Pulmonary artery endothelial cell (primary cell): ENCODE measurements at places on chromosomes 2 and 18.
A peak's percentile ranks its signal among the peaks of the same experiment; 100 is the strongest.

- DNase-seq, result no peak
Observed at GRCh38 chr18:79490626-79491041, 94.9 kb downstream of the NFATC1 start.

DNA sequence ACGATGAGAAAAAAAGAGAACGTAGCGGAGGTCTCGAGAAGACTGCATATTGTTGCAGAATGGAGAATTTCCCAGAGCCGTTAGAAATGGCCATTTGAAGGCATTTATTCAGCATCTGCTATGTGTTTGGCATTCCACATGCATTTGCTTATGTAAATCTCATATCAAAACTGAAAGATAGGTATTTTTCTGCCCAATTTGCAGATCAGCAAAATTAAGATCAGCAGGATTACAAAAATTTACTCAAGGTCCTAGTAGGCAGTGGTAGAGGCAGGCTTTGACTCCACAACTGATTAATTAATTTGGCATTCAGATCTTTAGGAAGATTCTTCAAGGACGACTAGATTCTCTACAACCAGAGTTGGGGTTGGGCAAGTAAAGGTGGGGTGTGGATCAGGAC is 1.8 kb upstream of the E2F6 start:
- no peak for DNase-seq

DNA sequence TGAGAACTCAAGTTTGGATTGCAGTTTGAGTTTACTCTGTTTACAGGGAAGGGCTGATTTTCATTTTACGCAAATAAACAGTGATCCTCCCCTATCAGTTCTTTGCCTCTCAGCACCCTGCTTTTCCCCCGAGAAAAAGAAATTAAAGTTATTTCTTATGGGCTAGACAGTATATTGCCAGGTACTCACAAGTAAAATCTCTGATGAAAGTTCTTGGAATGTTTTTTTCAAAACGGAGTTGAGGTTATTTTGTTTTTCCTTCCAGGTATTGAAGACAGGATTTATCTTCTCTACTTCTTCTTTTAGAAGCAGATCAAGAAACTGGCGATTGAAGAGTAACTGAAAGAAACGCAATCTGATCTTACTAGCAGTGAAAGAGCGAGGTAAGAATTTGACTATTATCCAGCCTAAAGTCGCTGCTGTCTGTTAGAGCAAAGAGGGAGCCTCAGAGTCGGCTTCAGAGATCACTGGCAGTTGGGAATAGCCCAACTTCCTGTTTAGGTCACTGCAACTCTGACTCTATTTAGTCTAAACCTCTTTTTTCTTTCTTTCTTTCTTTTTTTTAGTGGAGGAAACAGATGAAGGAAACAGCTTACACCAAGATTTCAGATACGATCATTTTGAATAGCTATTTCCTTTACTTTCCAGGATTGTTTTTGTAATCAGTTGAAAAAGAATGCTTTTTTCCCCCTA is at the start of gene TFPI:
TSS of gene TFPI (minus strand) at position 425 of the 693 bp plus-strand sequence. CDS start 50,667 bp downstream, outside the sequence.
- DNase-seq, result peak; percentile 73

DNA sequence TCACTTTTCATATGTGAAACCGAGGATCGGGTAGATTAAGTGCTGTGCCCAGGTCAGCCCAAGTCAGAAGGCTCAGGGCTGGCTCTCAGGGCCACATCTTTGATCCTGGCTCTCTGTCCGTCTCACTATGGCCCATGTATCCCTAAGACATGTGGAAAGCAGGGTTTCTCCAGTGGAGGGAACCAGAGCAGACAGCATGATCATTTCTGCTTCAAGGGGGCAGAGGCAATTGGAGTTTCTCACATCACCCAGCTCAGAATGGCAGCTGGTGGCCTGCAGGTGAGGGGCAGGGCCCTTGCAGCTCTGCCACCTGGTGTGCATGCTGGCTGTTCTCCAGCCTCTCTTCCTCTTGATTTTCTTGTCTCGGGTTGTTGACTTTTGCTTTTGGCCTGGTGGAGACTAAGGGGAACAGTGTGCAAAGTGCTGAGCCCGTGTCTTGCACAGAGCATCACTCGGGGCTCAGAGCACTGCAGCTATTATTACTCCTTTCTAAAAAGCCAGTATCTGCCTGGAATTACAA is 27.0 kb downstream of the LDLRAD4 start:
- no peak for DNase-seq

DNA sequence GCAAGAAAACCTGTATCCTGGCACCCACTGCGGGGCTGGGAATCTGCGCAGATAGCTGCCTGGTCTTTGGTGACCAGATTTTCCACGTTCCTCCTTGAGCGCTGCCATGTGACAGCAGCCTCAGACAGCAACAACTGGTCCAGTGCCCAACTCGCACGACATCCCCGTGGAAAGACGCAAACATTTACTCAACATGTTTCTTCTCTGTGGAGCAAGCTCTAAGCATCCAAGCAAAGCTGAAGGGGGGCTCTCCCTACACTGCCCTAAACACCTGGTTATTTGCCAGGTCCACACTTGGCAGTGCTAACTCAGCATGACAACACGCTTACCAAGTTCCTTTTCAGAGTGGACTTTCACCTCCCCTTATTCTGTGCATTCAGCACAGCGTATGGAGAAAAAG is 11.3 kb downstream of the ZNF516 start:
- no peak for DNase-seq

- no peak for DNase-seq
Observed at GRCh38 chr18:9684881-9685614, 23.1 kb upstream of the RAB31 start.

DNA sequence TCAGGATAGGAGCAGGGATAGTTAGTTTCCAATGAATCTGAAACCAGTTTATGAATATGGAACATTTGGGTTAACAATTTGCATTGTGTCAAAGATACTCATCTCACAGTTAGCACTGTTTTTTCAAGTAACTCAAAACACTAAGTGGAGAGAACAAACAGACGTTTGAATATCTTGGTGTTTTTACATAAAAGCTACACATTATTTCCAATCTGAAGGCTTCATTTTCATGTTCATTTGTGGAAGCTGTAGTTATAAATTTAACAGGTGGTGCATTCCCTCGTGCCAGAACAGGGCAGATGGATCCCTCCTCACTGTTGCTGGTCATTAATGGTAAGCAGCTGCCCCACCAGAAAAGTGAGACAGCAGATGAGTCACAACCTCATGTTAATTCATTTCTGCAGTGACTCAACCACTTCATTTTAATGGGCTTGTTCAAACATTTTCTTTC is 286.9 kb downstream of the TMX3 start:
- DNase-seq, result peak; percentile 27

- DNase-seq, result no peak
Observed at GRCh38 chr18:41850781-41851180, 104.3 kb upstream of the PIK3C3 start.

GRCh38 chr2:200483729-200484198 is 26.1 kb downstream of the KCTD18 start:
- no peak for DNase-seq

DNA sequence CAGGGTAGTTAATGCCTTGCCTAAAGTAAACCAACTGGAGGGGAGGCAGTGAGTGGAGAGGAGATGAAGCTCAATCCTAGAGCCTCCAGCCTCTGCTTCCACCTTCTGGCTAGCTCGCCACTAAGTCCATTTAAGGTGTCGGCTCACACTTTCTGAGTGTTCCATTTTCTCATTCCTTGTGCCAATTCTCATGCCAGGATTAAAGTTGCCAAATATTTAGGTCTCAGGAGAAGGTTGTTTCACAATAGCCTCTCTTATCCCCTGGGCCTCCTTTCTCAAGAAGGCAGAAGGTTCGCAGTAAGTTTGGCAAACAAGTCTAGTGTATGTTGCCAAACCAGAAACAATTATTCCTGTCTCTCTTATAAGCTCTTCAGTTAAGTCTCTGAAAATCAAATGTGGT is 57.2 kb downstream of the TACR1 start:
- DNase-seq, result no peak

GRCh38 chr18:53101536-53102105 is 761.6 kb downstream of the DCC start:
- no peak for DNase-seq

DNA sequence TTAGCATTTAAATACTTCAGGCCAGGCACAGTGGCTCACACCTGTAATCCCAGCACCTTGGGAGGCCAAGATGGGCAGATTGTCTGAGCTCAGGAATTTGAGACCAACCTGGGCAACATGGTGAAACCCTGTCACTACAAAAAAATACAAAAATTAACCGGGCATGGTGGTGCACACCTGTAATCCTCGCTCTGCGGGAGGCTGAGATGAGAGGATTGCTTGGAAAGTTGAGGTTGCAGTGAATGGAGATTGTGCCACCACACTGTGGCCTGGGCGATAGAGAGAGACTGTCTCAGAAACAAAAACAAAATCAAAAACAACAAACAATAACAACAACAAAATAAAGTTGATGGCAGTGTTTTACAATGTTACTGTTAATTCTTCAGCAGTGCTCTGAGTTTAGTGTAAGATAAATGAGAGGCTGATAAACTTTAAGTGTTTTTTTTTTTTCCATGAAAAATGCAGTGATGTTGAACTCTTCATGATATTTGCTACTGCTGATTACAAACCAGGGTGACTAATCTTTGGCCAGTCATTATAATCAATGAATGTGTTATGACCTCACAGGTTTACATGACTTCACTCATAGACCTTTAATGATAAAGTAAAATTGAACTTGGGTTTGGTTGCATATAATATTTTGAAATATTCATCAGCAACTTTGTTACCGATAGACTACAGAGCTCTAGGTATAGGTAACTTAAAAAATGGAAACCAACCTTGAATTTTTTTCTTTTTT is 2.5 kb downstream of the ITGAV start:
- no peak for DNase-seq

DNA sequence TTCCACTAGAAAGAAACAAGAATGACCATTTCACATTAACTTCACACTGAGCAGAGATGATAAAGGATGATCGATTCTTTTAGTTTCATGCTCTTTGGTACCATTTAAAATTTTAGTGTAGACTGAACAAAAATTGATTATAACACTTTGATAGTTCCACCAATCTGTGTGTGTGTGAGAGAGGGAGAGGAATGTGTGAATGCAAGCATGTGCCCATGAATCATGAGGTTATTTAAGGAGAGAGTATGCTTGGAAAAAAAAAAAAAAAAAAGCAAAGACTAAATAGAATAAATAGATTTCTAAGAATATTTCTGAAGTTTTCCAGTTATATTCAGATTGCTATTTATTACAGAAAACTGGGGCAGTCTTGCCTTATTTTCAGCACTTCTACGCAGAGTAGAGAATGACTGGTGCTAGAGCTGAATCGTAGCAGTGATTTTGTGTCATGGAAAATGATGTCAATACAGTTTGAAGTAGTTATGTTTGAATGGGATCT is 900.8 kb downstream of the SLC4A3 start:
- no peak for DNase-seq
